Activated CD8-positive, alpha-beta T cell treated with anti-CD3 and anti-CD28 coated beads for 36 hours (primary cell): ENCODE measurements at places on chromosomes 4 and X.
A peak's percentile ranks its signal among the peaks of the same experiment; 100 is the strongest.

- H3K36me3 ChIP-seq = no peaks in the 10 kb centered on the region
- DNase-seq = no peak
- H3K27me3 ChIP-seq = no peaks in the 10 kb centered on the region
- H3K4me3 ChIP-seq = no peak overlapping the region
- H3K4me1 ChIP-seq = no peaks in the 10 kb centered on the region
Observed at GRCh38 chrX:105700331-105700730, 122.0 kb upstream of the NRK start.

DNA sequence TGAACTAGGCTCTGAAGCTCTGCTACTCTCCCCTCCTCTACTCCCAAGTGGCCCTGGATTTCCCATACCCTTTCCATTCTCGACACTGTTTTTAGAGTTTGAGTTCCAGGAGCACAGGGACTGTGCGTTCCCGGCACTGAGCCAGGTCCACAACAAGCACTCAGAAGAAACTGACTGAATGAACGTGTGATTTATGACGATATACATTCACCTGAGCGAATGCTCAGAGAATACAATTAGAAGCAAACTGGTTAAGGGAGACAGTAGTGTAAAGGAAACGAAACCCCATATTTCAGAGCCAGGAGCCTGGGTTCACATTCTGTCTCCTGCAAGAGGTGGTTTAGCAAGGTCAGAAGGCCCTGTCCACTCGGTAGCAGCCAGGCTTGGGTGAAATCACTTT is 1.4 kb upstream of the KIAA0232 start:
- H3K4me3 ChIP-seq = peak overlapping the region; percentile 59
- DNase-seq = no peak
- H3K27ac ChIP-seq = peak overlapping the region; percentile 71
- no peaks in the 10 kb centered on the region for H3K27me3 ChIP-seq
- peaks cover 71% of the 10 kb centered on the region for H3K4me1 ChIP-seq

- no peak for DNase-seq
- no peaks in the 10 kb centered on the region for H3K27me3 ChIP-seq
- no peaks in the 10 kb centered on the region for H3K36me3 ChIP-seq
- H3K4me1 ChIP-seq = no peaks in the 10 kb centered on the region
- H3K27ac ChIP-seq = no peak overlapping the region
Observed at GRCh38 chr4:125389713-125390112, 75.0 kb downstream of the FAT4 start.

DNA sequence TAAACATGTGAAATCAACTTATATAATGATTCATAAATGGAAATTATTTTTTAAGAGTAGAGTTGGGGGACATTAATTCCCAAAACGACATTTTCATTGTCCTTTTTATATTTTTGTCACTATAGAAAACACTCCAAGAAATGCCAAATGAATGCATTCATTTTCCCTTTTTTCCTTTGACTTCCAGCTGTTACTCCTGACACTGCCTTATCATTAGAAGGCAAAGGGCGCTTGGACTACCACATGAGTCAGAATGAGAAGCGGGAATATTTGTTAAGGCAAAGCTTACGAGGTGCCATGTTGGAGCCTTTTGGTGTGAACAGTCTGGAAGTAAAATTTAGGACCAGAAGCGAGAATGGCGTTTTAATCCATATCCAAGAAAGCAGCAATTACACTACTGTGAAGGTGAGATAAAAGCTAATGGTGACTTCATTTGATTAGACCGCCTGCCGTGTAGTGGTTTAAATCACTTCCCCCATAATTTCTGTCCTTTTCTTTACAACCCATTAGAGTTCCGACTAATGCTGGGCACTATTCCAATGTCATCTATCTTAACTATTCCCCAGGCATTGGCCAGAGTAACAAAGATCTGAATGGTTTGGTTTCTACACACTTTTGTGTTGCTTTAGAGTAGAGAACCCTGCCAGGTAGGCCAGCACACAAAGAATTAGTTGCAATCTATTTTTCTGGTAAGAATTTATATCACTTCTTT is 166.7 kb downstream of the FAT4 start:
- no peak overlapping the region for H3K4me3 ChIP-seq
- no peak for DNase-seq
- no peaks in the 10 kb centered on the region for H3K36me3 ChIP-seq
- no peaks in the 10 kb centered on the region for H3K27me3 ChIP-seq

DNA sequence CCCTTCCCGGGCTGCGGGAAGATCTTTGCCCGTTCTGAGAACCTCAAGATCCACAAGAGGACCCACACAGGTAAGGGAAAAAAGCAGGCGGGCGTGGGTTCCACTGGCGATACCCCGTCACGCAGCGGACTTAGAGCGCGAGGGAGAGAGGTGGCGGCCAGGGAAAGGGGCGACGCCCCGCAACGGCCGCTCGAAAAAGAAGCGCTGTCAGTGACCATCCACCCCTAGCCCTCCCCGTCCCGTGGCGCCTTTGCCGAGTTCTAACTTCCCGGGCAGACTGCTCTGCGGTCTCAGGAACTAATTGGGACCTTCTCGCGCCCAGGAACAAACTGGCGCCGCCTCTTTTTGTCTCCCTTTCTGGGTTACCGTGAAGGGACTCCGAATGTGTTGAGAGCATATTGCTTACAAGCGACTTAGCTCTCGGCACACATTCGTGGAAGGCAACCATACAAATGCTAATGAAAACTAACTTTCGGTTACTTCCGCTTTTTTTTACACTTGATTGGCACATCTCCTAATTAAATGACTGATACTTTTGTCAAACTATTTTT is 1.8 kb downstream of the ZIC3 start:
- H3K27ac ChIP-seq = no peak overlapping the region
- H3K4me1 ChIP-seq = peaks cover 13% of the 10 kb centered on the region
- H3K36me3 ChIP-seq = peaks cover 4% of the 10 kb centered on the region
- no peak overlapping the region for H3K4me3 ChIP-seq
- DNase-seq = no peak
- peaks cover 55% of the 10 kb centered on the region for H3K27me3 ChIP-seq

GRCh38 chrX:134670134-134670924 is 12.1 kb upstream of the PLAC1 start:
- peaks cover 5% of the 10 kb centered on the region for H3K4me1 ChIP-seq
- H3K27ac ChIP-seq = no peak overlapping the region
- DNase-seq = no peak
- H3K27me3 ChIP-seq = no peaks in the 10 kb centered on the region
- H3K4me3 ChIP-seq = no peak overlapping the region

DNA sequence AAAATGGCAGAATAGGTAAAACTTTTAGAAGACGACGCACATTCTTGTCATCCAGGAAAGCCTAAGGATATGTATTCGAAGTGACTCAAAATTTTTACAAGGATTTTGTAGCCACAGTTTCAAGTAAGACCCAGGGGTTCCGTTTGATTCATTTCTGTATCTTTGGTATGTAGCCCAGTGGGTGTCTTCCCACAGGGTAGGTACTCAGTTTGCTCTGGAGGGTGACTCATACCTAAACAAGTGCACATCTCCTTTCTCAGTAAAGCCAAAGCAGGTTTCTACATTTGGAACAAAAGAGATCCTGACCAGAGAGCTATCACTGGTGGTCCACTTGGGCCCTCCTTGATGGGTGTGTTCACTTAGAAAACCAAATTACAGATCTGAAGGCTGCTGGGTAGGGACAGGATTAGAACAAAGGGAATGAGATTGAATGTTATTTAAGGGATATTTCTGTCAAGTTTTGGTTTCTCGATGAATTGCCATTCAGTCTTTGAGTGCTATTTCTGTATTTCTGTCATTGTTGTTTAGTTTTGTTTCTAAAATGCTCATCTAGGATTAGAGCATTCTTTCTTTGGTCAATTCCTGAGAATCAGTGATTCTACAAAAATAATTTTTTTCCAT is 56.1 kb downstream of the PLS3 start:
- H3K36me3 ChIP-seq = no peaks in the 10 kb centered on the region
- H3K27me3 ChIP-seq = no peaks in the 10 kb centered on the region

DNA sequence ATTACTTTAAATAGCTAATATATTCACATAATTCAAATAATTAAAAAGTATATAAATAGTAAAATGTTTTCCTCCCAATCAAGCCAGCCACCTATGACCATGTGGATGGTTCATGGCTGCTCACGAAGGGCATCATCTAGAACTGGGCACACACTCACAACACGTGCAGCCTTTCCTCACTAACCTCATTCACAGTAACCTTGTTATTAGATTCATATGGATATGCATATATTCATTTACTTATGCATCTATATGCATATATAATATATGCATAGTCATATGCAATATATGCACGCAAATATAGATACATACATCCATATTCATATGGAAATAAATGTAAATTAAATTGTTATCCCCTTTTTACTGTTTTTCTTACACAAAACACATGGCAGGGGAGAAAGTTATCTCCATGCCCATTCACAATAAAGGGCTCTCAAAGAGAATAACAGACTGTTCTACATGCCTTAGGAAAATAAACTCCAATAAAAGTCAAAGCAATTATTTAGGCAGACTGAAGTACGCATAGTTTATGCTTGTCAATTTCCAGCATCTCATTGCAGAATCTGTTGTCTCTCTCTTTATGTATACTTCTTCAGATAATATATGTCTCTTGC is 163.9 kb upstream of the ADGRL3 start:
- no peaks in the 10 kb centered on the region for H3K4me1 ChIP-seq
- H3K27me3 ChIP-seq = no peaks in the 10 kb centered on the region
- H3K27ac ChIP-seq = no peak overlapping the region

DNA sequence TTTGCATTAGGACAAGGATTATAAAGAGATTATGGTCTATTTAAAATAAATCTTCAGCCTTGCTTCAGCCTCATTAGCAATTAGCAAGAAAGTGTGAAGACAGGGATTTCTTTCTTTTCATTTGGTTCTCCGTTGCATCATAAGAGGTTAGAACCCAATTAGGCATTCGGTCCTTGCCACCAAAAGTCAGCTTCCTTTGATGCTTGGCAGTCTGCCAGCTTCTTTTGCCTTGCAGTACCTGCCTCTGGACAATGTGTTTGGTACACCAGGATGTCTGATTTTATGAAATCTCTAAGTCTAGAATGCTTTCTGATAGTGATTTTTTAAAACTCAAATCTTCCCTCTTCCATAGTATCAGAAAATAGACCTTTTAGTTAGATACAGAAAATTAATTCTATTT is 12.4 kb downstream of the SMIM20 start:
- H3K4me1 ChIP-seq = peaks cover 4% of the 10 kb centered on the region
- H3K36me3 ChIP-seq = peaks cover 14% of the 10 kb centered on the region
- H3K27ac ChIP-seq = no peak overlapping the region

DNA sequence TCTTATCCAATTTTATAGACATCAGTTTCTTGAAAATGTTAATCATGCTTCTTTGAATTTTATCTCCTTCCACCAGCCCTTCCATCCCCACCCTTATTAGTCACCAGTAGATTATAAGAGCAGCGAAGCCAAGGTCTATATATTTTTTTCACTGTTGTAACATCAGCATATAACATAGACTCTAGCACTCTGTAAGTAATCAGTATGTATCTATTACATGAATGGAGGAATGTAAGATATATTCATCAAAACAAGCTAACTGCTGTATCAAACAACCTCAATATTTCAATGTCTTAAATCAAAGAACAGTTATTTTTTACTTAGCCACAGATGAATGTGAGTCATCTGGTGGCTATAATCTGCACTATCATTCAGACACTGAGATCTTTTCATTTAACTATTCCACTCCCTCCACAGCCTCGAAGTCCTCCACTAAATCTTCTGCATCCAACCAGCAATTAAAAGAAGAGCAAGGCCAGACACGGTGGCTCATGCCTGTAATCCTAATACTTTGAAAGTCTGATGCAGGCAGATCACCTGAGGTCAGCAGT is 178.9 kb downstream of the CENPC start:
- DNase-seq = no peak
- no peaks in the 10 kb centered on the region for H3K4me1 ChIP-seq
- no peak overlapping the region for H3K27ac ChIP-seq
- H3K27me3 ChIP-seq = peaks cover 2% of the 10 kb centered on the region
- no peak overlapping the region for H3K4me3 ChIP-seq
- H3K36me3 ChIP-seq = no peaks in the 10 kb centered on the region

- no peaks in the 10 kb centered on the region for H3K4me1 ChIP-seq
- DNase-seq = no peak
- no peaks in the 10 kb centered on the region for H3K27me3 ChIP-seq
- H3K27ac ChIP-seq = no peak overlapping the region
- H3K4me3 ChIP-seq = no peak overlapping the region
Observed at GRCh38 chr4:181661090-181661489, 582.1 kb upstream of the TENM3 start.

- H3K4me3 ChIP-seq = no peak overlapping the region
- H3K27ac ChIP-seq = no peak overlapping the region
- H3K27me3 ChIP-seq = peaks cover 41% of the 10 kb centered on the region
Observed at GRCh38 chr4:176794151-176794550, 1.4 kb upstream of the VEGFC start.

- H3K4me1 ChIP-seq = peaks cover 26% of the 10 kb centered on the region
- no peaks in the 10 kb centered on the region for H3K27me3 ChIP-seq
- H3K27ac ChIP-seq = peak overlapping the region; percentile 57
Observed at GRCh38 chrX:39238006-39238405, 436.7 kb downstream of the MID1IP1 start.

GRCh38 chr4:9977518-9978031 is 43.7 kb downstream of the SLC2A9 start:
- peaks cover 1% of the 10 kb centered on the region for H3K4me1 ChIP-seq
- DNase-seq = no peak
- H3K27me3 ChIP-seq = no peaks in the 10 kb centered on the region
- no peak overlapping the region for H3K27ac ChIP-seq
- no peak overlapping the region for H3K4me3 ChIP-seq

DNA sequence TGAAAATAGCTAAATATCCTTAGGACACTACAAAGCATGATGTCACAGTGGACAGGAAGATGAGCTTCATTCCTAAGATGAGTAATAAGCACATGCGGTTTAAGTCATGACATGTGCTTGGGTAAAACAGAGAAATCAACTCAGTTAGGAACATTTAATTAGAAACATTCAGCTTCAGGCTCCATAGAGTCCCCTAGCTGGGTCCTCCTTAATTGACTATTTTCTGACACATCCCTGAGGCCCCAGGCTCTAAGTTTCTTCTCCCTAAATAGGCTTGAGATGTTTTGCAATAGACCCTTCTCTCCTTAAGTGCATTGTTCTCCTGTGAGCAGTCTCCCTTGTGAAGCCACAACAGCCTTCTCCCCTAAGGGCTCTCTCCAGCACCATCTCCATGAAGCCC is 70.4 kb upstream of the ANXA3 start:
- H3K4me1 ChIP-seq = no peaks in the 10 kb centered on the region
- H3K4me3 ChIP-seq = no peak overlapping the region
- DNase-seq = no peak
- H3K36me3 ChIP-seq = no peaks in the 10 kb centered on the region
- peaks cover 4% of the 10 kb centered on the region for H3K27me3 ChIP-seq
- H3K27ac ChIP-seq = no peak overlapping the region

DNA sequence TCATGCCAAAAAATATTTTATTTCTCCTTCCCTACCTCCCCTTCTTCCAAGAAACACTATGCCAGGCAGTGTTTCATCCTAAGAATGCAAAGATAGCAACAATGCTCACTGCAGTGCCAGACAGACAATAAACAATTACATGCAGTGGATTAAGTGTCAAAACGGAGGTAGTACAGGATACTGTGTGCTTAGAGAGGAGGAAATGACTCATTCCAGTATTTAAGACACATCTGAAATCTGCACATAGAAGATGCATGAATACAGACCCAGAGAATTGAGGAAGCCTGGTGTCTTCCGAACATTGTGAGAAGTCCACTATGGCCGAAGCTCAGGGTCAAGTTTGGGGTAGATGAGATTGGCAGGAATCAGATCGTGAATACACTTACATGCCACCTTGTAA is 326.4 kb downstream of the PPP3CA start:
- no peaks in the 10 kb centered on the region for H3K27me3 ChIP-seq
- no peak for DNase-seq
- H3K4me3 ChIP-seq = no peak overlapping the region
- peak overlapping the region; percentile 40 for H3K27ac ChIP-seq
- peaks cover 49% of the 10 kb centered on the region for H3K4me1 ChIP-seq
- H3K36me3 ChIP-seq = peaks cover 10% of the 10 kb centered on the region

GRCh38 chrX:71216485-71216884 is 6.5 kb upstream of the GJB1 start:
- peaks cover 5% of the 10 kb centered on the region for H3K4me1 ChIP-seq
- DNase-seq = no peak
- H3K4me3 ChIP-seq = no peak overlapping the region
- no peak overlapping the region for H3K27ac ChIP-seq
- no peaks in the 10 kb centered on the region for H3K27me3 ChIP-seq
